ENCODE measurements at places on chromosomes 11 and 22.

DNA sequence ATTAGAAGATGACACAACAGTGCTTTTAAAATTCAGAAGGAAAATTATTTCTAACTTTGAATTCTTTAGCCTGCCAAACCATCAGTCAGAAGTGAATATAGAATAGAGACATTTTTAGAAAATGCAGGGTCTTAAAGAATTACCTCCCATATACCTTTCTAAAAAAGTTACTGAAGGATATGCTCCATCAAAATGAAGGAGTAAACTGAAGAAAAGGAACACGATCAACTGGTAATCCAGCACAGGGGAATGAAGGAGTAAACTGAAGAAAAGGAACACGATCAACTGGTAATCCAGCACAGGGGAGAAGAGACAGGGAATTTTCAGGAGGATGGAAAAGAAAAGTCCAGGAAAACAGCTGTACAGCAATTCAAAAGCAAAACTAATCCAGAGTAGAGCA is 75.4 kb upstream of the LDLRAD3 start:
- DNase-seq: no peak

DNA sequence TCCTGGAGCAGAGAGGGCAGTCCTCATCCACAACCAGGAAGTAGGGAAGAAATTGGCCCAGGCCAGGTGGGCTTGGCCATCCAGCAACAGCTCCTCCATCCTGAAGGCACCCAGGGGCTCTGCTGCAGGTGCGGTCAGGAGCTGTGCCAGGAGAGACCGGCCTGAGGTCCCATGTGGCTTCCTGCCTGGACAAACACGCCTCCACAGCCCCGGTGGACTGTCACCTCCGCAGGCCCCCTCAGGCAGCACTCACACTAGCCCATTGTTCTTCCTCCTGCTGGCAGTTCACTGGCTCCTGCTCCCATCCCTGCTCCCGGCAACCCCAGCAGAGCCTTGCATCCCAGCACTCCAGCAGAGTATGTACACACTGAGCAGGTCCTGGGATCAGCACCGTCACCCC is 16.0 kb upstream of the POU2AF1 start:
- DNase-seq: no peak

DNA sequence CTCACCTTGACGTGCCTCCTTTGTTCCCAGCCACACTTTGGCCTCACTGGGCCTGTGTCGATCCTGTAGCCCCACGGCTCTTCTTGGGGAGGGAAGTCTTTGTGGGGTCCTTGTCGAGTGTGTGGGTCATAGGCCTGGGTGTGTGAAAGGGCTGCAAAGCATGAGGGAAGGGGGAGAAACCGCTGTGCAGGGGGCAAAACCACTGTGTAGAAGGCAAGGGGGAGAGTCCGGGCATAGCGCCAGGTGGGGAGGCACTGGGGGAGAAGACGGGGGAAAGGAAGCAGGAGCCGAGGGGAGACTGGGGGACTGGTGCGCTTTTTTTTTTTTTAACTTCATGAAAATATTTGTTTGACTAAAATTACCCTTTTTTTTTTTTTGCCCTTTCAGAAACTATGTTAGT is 65.1 kb upstream of the RASD2 start:
- no peak for DNase-seq

DNA sequence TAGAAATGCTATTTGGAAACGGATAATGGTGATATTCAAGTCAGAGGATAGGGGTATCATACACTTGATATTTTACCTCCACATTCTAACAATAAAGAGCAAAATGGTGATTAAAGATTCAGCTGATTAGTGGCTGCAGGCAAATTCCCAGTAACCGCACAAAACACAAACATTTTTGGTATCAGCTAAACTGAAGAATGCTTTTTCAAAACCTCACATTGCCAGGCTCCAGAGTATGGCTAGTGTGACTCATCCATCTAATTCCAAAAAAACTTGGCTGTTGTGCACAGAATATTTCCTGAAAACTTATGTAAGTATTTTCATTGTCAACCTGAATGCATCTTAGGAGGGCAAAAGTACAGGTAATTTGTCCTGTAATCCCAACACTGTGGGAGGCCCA is 10.9 kb downstream of the SRPRA start:
- no peak for DNase-seq

GRCh38 chr22:32822179-32822877 is 20.8 kb downstream of the TIMP3 start:
- no peak for DNase-seq

DNA sequence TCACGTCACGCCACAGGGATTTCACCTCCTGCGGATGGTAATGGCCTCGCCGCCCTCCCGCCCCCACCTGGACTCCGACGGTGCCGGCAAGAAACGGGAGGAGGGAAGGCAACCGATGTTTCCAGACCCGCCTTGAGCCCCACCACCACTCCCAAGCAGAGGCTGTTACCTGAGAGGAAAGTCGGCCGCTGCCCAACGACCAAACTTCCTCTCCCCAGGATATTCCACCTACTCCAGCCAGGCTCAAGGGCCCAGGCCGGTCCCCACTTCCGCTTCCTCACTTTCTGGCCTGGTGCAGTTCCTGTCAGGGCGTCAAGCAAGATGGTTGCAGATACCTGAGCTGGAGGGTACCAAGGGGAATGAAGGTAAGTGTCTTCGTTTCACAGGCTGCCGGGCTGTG is at the start of gene ENTHD1:
ENTHD1 (minus strand) TSS at position 235 of the 400 bp plus-strand sequence. CDS start 6,012 bp downstream, outside the sequence.
- DNase-seq: no peak

GRCh38 chr22:29744902-29745301 is 21.9 kb downstream of the ZMAT5 start:
- DNase-seq: no peak

- no peak for DNase-seq
These were observed 1.1 kb downstream of the SEPTIN5 start for GRCh38 chr22:19715188-19715930.

DNA sequence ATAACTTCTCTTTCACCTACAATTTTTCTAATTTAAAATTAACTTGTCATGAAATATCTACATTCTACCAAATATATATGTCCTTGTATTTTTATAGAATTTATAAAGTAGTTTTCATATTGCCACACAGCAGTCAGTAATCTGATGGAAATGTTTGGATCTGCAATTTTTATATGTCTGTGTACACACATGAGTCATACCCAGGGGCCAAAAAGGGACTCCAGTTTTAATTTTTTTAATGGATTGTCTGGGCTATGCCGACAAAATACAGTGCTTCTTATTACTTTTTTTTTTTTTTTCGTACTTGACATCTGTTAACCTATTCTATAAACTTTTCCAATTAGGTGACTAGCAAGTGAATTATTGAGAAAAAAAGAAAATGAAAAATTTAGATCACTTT is 6.3 kb downstream of the GUCY1A2 start:
- DNase-seq: no peak

DNA sequence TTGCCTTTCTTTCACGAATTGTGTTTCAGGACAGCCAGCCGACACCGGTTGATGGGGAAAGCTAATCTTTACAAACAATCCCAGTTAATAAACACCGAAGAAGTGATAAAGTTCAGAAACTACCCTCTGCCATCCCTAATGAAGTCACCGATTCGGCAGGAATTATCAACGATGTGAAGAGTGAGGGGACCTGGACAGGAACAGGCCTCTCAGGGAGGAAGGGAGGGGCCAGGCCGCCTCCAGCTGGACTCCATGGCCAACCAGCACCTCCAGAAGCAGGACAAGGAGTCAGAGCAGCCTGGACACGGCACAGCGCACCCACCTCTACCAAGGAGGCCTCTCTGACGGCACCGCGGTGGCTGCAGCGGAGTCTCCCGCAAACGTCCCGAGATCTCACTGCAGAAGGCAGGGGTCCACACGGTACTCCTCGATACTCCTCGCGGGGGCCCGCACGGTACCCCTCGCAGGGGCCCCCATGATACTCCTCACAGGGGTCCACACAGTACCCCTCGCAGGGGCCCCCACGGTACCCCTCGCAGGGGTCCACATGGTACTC is 3.9 kb downstream of the TOLLIP start:
- DNase-seq: peak; percentile 4

DNA sequence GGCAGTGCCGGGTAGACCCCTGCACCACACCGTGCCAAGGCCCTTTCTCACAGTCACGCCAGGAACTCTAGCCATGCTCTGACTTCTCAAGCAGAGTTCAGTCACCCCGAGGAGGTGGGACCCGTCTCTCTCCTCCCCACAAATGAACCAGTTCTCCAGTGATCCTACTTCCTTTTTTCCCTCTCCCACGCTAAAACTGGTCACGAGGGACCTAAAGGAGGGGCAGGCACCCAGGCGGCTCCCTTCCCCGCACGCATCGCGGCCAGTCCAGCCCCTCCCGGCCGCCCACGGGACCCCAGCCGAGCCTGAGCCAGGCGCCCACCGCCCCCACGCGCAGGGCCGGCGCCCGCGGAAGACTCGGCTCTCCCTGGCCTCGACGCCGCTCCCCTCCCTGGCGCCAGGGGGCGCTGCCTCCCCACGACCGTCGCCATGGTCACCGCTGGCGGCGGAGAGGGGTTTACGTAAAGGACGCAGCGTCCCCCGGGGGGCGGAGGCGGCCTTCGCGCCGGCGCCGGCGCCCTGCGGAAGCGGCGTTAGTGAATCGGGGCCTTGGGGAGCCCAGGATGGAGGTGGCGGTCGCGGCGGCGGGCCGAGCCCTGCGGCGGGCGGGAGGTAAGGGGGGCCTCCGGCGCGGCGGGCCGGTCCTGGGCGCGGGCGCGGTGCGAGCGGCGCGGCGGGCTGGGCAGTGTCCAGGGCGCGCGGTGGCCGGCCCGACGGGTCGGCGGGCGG is at the start of gene DAGLA:
DAGLA (plus strand) TSS at position 499 of the 729 bp plus-strand sequence. CDS start 39,765 bp downstream, outside the sequence.
- peak; percentile 82 for DNase-seq

DNA sequence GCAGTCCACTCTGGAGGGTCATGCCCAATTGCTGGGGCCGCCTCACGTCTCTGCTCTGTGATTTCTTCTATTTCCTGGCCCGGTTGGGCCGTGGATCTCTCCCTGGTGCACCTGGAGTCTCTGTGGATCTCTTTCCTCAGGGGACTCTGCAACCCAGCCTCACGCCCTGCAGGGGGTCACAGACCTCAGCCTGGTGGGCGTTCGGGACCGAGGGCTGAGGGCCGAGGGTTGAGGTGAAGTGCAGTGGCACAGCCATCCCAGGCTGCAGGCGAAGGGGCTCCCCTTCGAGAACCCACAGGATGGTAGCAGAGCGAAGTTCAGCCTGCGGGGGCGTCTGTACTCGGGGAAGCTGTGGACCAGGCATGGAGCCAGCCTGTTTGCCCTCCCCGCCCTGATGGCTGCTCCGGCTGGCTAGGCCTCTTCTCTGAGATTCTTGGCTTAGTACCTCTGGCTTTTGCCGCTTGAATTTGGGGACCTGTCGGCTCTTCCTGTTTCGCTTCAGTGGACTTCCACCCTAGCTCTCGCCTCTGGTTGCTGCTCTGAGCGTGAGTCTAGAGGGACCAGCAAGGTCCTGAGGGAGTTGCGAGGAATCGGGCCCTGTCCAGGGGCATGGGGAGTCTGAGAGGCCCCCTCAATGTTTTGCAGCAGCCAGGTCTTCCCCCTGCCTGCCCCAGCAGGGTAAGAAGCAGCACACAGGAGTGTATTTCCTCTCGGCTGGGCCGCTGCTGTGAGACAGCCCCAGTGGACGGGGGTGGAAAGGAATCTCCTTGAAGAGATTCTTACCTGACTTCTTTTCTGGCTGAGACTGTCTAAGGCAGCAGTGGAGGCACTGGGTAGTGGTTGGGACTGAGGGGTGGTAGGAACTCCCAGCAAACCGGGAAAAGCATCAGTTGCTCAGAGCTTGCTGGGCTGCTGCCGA is 140.8 kb downstream of the TBC1D22A start:
- no peak for DNase-seq
